ENCODE measurements at places on chromosomes 2 and 18.

- no peak for DNase-seq
Observed at GRCh38 chr2:70918016-70918415, 17.7 kb upstream of the ATP6V1B1 start.

DNA sequence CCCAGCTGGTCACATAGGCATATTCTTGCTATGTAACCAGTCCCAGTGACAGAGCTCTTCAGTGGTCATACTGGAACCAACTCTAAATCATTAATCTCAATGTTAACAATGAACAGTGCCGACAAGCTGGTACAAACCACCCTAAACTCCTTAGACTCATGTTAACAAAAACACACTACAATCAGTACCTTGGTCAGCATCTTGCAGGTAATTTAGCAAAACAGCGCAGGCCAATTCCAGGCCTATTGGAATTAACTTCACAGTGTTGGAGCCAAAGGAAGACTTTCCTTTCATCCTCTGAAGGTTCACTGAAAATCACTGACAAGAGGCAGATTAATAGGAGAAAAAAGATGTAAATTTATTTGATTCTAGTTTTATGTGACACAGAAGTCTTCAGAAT, 396.4 kb downstream of the PIK3C3 start:
- DNase-seq, result no peak

- DNase-seq, result no peak
Observed at GRCh38 chr2:27353762-27354596, 2.6 kb downstream of the GTF3C2 start.

DNA sequence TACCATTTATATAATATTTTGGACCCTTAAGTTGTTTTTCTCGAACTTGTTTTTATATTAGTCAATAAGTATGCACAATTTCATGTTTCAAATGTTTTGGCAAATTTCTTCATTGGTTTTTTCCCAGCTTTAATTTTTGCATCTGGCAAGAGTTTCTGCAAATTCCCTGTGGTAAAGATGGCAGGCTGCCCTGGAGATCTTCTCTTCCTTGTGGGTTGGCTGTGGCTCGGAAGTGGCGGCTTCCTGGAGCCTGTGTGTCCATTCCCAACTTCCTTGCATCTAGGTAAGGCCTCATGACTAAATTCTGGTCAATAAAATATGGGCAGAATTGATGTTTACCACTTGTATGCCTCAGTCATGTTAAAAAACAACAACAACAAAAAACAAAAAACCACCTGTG, 818.6 kb downstream of the EPHA4 start:
- no peak for DNase-seq

Measured in activated CD8-positive, alpha-beta memory T cell treated with anti-CD3 and anti-CD28 coated beads for 24 hours (primary cell).